Activated CD4-positive, alpha-beta memory T cell treated with anti-CD3 and anti-CD28 coated beads, Interleukin-2, amount 10 ng/mL, durations not matched to agents 7 days and 5 days (primary cell): ENCODE measurements at places on chromosomes 4 and X.

- DNase-seq = no peak
These were observed 11.8 kb downstream of the DIAPH2 start for GRCh38 chrX:96696462-96696861.

DNA sequence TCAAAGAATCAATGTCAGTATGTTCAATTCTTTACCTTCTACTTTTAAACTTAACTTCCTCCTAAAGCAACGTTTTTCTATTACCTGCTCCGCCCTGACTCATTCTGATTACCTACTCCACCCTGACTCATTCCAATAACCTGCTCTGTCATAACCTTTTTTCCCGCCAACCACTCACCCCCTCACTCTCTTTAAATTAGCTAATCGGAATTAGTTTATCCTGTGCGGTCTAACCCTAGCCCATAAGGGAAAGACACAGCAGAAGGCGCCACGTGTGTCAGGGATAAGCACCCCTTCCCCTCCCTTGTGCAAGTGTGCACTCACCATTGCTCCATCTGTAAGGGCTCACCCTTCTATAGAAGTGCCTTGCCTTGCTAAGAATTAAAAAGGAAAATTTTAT is 64.4 kb downstream of the EIF4E start:
- peak; percentile 39 for DNase-seq

GRCh38 chrX:13661735-13662288 is 8.9 kb downstream of the TCEANC start:
- DNase-seq = no peak

GRCh38 chr4:2595952-2596552 is 59.6 kb downstream of the FAM193A start:
- no peak for DNase-seq

DNA sequence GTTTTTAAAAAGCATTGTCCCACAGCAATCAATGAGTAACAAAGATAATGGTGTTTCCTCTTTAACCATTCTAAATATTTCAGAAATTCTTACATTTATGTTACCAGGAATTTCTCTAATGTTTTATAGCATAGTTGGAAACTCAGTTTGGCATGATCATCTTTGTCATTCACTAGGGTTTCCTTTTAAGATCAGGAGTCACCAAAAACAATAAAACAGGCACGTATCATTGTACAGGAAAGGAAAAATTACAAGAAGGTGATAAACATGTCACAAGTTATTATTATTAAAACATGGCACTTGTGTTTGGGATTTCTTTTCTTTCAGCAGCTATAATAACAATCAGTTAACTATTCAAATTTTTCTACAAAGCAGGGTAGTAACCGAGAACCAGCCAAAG is 84.0 kb downstream of the SLC10A7 start:
- no peak for DNase-seq

DNA sequence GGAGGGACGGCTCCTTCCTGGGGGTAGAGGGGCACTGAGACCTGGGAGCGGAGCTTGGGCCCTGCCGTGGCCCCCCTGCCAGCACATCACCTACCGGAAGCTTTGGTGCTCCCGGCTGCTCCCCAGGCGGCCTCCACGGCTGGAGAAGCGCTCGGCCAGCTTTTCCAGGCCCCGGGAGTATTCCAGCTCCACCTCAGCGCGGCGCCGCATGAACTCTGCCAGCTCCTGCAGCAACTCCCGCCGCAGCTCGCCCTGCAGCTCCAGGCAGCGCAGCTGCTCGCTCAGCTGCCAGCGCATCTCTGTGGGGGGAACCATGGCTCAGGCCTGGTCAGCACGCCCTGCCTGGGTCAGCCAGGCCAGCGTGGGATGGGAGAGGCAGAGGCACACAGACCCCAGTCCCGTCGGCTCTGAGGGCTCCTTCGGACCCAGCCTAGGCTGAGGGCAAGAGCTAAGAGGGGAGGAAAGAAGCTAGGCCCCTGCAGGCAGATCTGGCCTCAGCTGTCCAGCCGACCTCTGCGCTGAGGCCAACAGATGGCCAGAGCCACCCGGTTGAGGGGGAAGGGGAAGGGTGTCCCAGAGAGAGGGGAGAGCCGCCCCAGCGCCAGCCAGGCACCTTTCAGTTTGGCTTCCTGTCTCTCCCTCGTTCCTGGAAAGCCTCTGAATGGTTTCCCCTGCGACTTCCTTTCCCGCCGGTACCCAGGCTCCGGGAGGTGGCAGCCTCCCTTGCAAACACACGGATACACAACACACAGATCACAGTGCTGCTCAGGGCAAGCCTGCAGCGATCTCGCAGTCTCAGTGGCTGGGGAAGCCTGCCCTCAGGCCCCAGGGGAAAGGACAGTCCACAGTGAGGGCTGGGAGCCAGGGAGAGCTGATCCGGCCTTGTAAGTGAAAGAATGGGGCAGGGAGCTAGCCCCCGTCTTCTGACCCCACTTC is 4.3 kb downstream of the ARHGAP4 start:
- DNase-seq = no peak
